Mesenchymal stem cell (in vitro differentiated cells and primary cell): ENCODE measurements at places on chromosomes 5 and 9.

DNA sequence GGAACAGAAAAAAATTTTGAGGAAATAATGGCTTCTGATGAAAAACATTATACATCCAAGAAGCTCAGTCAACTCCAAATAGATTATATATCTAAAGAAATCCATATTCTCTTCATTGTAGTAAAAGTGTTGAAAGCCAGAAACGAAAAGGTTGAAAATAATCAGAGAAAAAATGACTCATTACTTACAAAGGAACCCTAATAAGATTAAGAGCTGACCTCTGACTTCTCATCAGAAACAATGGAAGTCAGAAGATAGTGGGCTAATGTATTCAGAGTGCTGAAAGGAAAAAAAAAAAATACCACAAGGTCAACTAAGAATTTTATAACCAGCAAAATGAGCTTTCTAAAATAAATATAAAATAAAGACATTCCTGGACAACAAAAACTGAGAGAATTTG, 60.0 kb downstream of the HSD17B4 start:
- no peak for DNase-seq

GRCh38 chr9:89723469-89724100, 118.8 kb downstream of the GADD45G start:
- DNase-seq, result peak; percentile 55

GRCh38 chr5:135759149-135759784, 75.2 kb upstream of the SLC25A48 start:
- no peak for DNase-seq

DNA sequence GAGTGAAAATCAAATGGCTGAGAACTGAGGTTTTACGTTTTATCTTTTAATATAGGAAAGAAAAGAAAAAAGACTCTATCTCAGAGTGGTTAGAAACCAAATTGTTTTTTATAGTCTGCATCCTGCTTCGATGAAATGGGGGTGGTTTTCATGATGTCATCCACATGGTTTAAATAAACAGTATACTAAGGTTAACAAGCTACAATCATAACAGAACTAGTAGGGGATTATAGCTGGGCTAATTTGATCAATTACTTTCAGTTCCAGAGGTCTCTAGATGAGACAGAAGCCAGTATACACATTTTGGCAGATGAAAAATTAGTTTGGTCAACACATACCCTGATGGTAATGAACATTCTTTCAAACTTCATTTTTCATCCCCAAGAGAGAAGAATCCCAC, 106.3 kb upstream of the SNX2 start:
- DNase-seq, result no peak

DNA sequence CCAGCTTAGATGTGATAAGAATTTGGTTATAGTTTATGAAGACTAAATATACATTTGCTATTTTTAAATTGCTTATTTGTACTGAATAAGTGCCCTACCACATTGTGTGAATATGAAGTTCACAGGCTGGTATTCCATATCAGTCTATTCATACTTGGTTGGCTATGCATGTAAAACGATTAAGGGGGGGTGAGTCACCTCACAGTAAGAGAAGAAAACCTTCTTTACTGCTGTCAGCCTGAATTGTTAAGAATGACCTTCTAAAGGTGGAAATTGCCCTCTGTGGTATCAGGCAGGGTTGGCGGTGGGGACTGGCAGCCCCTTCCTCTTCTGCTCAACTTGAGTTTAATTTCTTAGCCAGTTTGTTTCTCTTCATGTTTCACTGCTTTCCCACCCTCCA, 127.0 kb upstream of the RPS23 start:
- DNase-seq, result peak; percentile 67

- no peak for DNase-seq
Observed at GRCh38 chr9:87327575-87328125, 170.0 kb upstream of the DAPK1 start.

GRCh38 chr5:150675069-150675468, 14.0 kb downstream of the MYOZ3 start:
- DNase-seq, result no peak

DNA sequence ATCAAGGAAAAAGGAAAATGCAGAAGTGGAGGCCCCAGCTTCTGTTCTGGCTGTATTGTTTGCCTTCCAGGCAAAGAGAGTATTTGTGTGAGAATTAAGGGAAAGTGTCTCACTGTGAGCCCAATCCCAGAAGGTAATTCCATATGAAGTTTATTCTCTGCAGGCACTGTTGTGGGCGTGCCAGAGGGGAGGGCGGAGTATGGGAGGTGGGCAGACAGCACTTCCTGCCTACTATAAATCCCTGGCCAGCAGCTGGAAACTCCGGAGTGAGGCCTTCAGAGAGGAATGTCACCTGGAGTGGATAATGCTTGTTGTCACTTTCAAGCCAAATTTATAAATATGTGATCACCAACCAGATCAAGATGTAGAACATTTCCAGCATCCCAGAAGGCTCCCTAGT, 209.5 kb downstream of the ARHGAP26 start:
- no peak for DNase-seq

- DNase-seq, result no peak
Observed at GRCh38 chr9:19511694-19512093, 102.9 kb downstream of the ACER2 start.

GRCh38 chr9:98706651-98707165, 2.0 kb downstream of the GABBR2 start:
- DNase-seq, result no peak

DNA sequence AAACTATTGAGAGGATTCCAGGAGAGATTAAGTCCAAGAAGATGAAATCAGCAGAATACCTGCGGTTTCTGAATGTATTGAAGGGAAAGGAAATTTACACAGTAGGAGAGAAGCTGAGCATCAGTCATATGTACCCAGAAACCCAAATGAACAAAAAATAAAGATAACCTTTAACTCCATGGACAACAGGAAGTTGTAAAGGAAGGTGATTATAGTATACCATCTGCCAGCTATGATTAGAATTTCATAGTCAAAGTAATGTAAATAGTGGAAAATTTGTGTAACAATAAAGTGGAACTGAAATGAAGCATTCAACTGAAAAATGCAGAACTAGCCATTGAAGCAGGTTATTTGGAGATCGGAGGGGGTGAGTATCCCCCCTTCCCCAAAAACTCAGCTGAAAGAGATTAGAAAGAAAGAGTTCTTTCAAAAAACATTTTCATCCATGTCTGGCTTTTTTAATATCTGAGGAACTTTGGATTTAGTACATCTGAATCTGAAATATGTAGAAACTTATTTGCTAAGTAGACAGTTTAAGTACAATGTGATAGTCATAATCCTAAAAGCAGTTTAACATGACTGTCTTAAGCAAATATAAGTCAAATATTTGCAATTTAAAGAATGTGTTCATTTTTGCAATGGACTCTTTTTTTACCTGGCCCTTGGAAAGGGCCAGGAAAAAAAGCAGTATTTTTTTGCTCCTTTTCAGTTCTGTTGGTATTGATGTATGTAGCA, 58.4 kb downstream of the APC start:
- DNase-seq, result no peak

DNA sequence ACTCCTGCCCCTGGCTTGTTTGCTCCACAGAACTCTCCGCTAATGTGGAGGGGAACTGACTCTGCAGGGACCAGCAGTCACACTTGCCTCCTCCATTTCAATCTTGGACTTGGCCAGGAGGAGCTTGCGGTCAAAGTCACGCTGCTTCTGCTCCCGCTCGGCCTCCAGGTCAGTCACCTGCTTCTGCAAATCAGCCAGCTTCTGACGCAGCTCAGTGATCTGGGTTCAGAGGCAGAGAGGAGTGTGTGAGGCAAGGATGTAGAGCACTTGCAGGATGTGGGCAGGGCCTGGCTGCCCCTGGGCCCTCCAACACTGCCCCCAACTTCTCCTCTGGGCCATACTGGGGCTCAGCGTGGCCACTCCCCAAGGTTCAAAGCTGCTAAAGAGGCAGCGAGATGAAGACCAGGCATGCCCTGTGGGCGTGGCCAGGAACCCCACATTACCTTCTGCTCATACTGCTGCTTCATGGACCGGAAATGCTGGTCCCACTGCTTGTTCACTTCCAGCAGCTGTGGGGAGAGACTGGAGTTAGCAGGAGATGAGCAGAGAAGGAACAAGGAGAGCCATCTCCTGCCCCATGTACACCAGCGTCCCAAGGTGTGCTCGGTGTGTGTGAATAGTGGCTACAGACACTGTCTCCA, 22.2 kb downstream of the GPX3 start:
- no peak for DNase-seq

DNA sequence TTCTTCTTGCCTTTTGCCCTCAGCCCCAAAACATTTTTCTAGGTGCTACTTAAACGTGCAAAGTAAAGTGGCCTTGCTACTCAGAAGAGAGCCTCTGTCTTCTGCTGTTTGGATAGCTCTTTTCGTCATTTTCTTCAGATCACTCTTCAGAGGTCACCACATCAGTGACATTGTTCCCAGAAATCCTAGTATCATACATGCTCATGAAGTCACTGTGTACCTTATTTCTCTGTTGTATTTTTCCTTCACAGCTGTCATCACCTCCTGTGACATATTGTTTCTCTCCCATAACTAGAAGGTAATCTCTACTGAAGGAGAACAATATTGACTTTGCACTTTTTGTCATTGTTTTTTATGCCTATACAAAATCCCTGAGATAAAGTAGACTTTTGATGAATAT, 237.0 kb upstream of the CDH18 start:
- DNase-seq, result no peak

DNA sequence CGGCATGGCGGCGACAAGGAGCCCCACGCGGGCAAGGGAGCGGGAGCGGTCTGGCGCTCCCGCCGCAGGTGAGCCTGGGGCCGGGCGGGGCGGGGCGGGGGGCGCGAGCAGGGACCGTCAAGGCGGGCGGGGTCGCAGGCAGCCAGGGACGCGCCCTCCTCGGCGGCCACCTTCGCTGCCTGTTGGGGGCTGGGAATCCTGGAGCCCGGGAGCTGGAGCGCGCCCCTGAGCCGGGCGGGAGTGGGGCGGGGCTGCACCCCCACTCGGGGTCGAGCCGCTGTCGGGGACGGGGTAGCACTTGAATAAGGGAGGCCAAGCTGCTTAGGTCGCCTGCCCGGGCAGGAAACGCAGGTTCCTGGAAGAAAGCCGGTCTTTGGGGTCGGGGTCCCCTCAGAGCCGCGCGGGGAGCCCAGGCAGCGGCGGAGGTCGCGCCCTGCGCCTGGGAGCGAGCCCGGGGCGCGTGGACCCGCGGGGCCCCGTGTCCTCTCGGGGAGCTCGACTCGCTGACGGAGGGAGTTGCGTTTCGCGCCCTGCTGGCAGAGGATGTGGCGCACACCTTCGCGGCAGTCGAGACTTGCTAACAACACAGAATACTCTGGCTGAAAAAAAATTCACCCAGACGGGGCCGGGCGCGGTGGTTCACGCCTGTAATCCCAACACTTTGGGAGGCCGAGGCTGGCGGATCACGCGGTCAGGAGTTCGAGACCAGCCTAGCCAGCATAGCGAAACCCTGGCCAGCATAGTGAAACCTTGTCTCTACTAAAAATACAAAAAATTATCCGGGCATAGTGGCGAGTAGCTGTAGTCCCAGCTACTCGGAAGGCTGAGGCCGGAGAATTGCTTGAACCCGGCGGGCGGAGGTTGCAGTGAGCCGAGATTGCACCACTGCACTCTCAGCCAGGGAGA, 552 bp downstream of the OTULINL start:
- peak; percentile 53 for DNase-seq

DNA sequence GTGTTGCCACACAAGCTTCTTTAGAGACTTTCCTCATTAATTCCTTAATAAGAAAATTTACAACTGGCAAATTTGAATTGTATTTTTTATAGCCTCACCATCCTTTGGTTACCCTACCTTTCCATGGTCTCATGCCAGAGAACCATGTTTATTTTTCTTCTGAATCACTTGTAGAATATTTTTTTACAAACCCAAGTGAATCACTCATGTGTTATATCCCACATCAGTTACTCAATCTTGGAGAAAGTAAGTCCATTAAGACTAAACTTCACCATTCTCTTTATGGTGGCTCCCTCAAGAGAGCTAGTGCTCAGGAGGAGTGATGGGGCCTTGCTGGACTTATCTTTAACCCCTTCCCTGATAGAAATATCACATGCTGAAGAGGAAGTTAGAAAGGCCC, 128.9 kb downstream of the SUSD1 start:
- DNase-seq, result peak; percentile 69

DNA sequence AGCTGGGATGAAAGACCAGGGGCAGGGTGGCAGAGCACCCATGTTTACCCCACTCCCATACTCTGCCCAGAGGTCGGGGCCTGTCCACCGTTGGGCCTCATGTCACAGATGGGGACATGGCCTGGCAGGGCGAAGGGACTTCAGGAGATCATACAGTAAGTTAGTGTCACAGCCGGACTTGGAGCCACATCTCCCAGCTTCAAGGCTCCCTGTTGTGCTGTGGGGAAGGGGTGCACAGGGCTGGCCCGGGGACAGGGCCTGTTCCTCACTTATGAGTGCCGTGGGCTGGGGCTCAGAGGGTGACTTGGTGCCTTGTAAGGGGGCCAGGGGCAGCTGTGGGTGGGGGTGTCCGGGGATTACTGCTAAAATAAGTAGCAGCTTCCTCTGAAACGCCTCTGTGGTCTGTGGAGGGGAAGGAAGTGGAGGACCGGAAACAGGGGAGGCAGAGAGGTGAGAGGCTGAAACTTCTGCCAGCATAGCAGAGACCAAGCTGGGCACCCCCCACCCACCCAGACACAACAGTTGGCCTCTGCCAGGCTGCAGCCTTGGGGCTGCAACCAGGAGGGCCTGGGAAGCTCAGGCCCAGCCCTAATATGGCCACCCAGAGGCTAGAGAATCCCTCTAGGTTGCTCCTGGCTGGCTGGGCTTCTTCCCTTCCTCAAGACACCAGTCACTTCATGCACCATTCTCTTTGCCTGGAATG, 41.1 kb upstream of the NEK6 start:
- no peak for DNase-seq

DNA sequence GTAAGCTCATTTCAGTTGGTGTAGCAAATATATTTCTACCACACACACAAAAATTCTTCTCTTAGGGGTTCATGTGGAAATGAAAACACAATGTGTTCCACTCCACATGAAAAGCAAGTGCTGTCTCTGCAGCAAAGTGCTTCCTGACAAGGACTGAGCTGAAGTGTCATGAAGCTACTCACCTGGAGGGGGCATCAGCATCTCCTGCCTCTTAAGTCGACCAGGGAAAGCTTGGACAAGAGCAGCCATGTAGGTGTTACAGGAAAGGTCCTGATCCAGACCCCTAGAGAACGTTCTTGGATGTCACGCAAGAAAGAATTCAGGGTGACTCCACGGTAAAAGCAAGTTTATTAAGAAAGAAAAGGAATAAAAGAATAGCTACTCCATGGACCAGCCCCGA, 62.8 kb downstream of the SV2C start:
- DNase-seq, result no peak

GRCh38 chr9:31314241-31314640, 1070.2 kb upstream of the ACO1 start:
- peak; percentile 14 for DNase-seq

DNA sequence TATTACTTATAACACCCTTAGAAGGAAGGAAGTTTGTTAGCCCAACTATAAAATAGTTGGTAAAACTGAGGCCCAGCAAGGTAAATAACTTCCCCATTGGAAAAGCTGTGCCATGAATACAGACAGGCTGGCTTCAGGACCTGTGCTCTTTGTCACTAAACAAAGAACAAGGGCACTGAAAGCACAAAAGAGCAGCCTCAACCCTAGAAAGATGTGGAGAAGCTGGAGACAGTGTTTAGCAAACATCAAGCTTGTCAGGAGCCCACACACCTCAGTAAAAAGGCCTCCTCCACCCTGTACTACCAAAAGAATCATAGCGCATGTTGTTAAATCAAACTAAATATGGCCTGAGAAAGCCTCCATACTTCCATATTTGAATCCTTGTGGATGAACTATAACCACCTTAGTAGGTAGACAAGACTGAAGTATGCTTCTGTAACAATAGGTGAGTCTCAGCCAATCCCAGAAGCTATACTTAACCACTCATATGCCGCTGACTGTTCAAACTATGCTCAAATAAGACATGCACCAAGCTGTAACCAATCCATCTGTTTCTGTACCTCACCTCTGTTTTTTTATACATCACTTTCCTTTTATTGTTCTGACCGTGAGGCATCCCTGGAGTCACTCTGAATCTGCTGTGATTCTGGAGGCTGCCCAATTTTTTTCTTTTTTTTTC, 18.4 kb upstream of the SCGB3A2 start:
- DNase-seq, result no peak
